Activated T-helper 9 cell treated with anti-CD3 and anti-CD28 coated beads, Interleukin-2, amount 50 U/mL, for 16 hours (primary cell): ENCODE measurements at places on chromosomes 4 and X.

DNA sequence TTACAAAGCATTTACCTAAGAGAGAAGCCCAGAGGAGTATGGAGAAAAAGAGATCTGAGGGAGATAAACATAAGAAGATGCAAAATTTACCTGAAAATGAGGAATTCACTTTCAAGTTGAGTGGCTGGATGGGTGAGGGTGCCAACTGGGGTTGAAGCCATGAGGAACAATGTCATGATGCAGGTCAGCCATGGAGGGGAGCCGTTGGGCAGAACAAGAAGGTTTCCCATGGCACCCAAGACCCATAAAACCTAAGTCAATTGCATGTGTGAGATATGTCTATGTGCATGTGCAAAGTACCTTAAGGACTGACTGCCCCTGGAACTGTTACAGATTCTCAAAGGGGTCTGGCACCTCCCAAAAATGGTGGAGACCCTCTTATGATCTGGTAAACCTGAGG lies 46.6 kb upstream of the PRRG1 start:
- no peak for DNase-seq

- no peak for DNase-seq
Observed at GRCh38 chr4:26459054-26459755, 31.1 kb downstream of the CCKAR start.

- DNase-seq, result no peak
Observed at GRCh38 chr4:38751341-38752010, 31.3 kb downstream of the TLR10 start.

DNA sequence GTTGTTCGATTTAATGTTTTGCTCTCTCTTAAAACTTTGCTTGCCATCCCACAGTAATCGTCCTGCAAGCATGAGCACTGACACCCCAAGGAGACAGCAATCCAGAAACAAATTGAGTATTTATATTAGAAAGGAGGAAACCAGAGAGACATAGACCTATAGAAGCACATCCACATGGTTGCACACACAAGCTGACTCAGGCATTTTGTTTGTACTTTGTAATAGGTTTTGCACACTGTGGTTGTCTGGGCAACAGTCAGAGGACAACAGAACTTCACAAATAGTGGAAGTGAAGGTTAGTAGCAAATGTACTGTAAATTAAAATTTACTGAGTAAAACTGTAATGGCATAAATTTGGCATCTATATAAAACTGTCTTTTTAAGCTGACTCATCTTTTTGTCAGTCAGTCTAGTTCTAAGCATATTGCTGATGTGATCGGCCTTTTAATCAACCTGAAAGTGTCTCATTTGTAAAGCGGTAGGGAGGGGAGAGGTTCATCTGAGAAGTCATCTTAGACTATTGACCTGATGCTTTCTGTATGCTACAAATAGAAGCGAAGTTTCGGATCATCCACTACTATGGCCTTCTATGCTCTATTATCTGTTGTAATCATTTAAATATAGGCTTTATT lies 1624.7 kb downstream of the ARAP2 start:
- no peak for DNase-seq

DNA sequence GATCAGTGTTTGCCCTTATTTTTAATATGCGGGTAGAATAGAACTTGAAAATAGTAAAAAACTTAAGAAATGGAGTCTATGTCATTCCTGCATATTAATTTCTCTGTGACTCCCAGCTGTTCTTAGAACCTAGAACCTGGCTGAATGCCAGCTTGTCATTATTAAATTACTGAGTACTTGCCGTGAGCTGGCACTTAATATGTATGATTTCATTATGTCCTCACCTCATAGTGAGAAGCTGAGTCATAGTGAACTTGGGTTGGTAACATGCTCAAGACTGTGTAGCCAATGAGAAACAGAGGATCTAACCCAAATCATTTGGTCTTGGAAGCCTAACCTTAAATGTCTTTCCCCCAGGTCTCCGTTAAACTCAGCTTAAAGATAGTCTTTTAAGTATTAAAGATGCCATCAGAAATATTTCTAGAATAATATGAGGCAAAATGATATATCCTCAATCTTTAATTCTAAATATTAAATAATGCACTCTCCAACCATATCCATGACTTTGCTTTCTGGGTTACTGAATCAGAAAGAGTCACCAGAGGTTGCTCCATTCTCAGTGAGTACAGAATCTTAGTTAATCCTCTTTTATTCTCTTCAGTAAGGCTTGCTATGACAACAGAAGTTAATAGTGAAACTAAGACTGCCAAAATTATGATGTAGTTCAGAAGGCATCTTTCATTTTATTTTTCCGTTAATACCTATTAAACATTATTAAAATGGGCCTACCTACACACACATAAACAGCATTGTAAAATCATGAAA lies 58.6 kb upstream of the TLL1 start:
- DNase-seq, result no peak

DNA sequence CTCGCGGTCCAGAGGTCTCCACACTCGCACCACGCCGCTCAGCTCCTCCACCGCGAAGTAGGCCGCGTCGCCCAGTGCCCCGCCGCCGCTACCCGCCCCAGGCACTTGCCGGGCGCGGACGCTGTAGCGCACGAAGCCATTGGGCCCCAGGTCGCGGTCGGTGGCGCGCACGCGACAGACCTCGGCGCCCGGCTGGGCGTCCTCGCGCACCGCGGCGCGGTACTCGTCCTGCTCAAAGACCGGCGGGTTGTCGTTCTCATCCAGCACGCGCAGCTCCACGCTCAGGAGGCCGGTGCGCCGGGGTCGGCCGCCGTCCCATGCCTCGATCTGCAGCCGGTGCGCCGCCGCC lies 1.4 kb downstream of the DCHS2 start:
- no peak for DNase-seq

DNA sequence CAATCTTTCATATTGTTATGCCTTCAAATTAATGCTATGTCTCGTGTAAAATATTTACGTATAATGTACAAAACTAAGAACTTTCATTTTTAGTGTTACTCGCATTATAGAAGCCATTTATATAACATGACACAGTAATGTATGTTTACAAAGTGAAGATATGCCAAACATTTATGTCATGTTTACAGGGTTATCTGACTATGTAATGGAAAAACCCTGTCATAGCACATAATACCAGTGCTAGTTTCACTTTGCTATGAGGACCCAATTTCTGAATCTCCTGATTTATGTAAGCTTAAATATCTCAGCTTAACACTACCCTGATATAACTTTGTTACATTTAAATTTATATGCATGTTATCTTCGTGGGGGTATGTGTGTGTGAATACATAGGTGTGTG lies 233.1 kb downstream of the FAT4 start:
- DNase-seq, result no peak

- DNase-seq, result no peak
Observed at GRCh38 chr4:175891851-175892250, 79.8 kb upstream of the GPM6A start.

GRCh38 chrX:8820910-8821527 lies 19.8 kb upstream of the FAM9A start:
- DNase-seq, result no peak

GRCh38 chr4:34198966-34199365 lies 2045.3 kb downstream of the ARAP2 start:
- no peak for DNase-seq

- DNase-seq, result no peak
Observed at GRCh38 chr4:44149282-44149681, 299.3 kb downstream of the KCTD8 start.

DNA sequence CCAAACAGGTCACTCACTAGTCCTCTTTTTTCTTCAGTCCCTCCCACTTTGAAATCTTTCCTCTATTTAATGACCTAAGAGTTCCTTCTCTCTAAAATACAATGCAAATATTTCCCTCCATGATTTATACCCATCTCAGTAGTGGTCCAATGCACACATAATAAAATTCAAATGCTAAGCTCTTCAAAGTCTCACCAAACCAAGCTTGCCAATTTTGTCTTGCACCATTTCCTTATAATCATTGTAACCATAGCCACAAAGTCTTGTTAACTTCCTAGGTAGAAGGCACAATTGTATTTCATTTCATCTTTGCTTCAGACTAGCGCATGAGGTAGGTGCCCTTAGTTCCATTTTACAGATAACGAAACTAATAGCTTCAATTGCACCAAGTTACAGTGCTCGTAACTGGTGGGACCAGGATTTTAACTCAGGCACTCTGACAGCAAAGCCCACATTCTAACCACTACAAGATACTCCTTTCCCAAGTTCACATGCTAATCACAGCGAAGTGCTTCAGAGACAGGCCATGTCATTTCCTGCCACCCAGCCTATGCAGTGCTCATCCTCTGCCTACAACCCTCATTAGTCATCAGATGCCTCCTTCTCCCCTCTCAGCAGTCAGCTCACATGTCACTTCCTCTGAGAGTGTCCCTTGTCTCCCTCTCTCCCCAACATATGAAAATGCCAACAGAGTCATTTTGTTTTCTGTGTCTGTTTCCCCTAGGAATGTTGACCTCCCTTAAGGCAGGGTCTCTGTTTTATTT lies 66.9 kb upstream of the PPARGC1A start:
- DNase-seq, result no peak
